ENCODE measurements at places on chromosomes 12 and 14. TPM values are rescaled to one million over a fixed set of nuclear protein-coding genes. Genes with fewer than 3 reads are reported as not detected.

The PLCZ1 gene
- total RNA-seq = not detected

GRCh38 chr14:103061482-103061976, 4.2 kb upstream of the CDC42BPB start:
- DNase-seq = no peak

The KERA gene
- not detected for total RNA-seq

The LRR1 gene
- 42.6 TPM for total RNA-seq

GRCh38 chr14:49908433-49908782, 15.5 kb downstream of the ARF6 start:
- no peak for DNase-seq

DNA sequence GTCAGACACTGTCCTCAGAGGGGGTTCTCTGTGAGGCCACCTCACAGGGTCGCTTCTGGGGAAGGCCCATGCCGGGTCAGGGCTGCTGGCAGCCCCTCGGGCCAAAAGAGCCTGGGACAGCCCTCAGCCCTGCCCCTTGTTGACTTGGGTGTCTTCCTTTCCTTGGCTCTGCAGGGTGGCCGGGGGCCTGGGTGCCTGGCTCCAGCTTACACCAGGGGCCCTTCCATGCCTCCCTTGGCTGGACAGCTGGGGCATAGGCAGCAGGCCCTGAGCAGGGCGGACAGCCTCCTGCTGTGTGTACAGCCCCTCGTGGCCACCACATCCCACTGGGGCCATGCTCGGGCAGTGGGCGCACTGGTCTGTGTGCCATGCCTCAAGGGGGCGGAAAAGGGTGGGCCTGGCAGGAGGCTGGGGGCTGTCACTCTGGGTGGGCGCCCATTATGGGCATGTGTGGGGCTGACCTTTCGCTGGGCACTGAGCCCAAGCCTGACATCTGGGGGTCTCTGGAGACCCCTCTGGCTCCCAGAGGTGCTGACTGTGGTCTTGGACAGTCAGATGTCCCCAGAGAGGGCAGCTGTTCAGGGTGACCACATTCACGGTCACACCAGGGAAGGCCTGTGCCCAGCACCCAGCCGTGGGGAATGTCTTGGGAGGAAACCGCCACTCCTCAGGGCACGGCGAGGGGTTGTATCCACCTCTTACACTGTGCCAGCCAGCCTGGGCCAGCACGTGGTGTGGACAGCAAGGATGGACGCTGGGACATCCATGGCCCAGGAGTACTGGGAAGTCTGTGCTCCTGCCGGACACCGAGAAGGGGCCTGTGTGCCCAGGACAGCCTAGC, 313.3 kb downstream of the TMEM121 start:
- no peak for DNase-seq

The NDRG2 gene
- total RNA-seq = 30.1 TPM

DNA sequence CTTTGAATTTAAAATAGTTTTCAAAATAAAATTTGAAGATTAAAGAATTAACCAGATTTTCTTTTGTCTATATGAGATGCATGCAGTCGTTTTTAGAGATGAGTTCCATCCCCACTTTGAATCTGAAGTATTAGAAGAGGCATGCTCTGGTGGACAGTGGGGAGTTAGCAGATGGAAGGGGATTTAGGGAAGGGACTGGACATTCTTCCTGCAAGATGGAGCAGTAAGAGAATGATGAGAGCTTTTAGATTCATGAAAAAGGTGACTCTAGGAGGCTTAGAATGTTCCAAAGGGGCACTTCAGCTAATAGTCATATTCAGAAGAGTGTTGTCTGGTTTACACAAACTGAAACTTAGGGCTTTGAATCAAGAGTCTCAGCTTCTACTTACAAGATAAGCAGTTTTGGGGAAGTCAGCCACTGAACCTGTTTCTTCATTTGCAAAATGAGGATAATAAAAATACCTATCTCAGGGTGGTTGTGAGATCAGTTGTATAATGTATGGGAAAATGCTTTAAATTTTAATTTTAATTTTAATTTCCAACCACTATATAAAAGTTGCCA, 3.7 kb downstream of the ZBTB1 start:
- DNase-seq = no peak

DNA sequence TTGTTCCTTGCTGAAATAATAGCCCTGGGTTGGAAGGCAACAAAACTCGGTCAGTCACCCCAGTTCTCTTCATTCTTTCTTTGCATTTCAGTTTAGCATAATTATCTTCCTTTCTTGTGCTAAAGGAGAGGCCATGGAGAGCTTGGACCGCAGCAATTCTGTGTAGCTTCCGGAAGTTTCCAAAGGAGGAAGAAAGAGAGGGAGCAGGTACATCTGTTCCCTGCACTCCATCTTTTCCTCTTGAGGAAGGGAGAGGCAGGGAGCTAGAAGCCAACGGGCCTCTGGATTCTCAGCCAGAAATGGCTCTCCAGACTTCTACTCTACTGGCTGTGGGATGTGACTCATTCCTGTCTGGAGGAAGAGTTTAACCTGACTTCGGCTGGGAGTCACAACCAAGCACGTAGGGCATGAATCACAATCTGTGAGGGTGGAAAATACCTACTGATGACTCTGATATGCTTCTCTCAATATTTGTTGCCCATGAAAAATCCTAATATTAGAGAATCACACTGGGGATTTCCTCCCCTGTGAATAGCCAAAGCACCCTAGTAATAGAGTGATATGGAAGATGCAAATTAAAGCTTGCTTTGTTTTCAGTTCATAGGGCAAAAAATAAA, 17.0 kb downstream of the ANO6 start:
- DNase-seq = peak; percentile 29

GRCh38 chr12:81340910-81341309, 263.0 kb downstream of the ACSS3 start:
- no peak for DNase-seq

GRCh38 chr14:81797315-81797714, 263.7 kb upstream of the SEL1L start:
- no peak for DNase-seq

The PRKD1 gene
- 5.8 TPM for total RNA-seq

GRCh38 chr14:40842816-40843215, 763.9 kb upstream of the LRFN5 start:
- DNase-seq = no peak

All from WTC11 (cell line).